Stimulated activated CD8-positive, alpha-beta memory T cell treated with anti-CD3 and anti-CD28 coated beads, Interleukin-2, amount 100 ng/mL, for 48 hours (primary cell): ENCODE measurements at places on chromosomes 1 and 21.

- DNase-seq, result no peak
These were observed 18.4 kb upstream of the RCAN3 start for GRCh38 chr1:24484199-24484598.

- no peak for DNase-seq
These were observed 2.8 kb downstream of the CLDN19 start for GRCh38 chr1:42737257-42737656.

DNA sequence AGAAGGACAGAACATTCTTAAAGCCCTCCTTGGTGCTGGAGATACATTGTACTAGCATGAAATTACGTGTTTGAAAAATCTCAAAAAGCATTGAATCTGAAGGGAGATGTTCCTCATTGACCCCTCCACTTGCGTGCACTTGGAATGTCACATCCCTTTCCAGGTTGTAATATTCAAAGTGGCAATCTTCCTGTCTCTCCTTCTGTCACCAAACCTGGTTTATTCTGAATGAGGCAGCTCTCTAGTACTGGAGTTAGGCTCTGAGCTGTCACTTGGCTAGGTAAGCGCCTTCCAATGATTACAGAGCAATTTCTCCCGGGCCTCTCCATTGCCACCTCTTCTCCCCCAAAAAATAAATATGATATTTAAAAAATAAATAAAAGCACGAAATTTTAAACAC is 855 bp downstream of the DSCAM start:
- DNase-seq, result no peak

DNA sequence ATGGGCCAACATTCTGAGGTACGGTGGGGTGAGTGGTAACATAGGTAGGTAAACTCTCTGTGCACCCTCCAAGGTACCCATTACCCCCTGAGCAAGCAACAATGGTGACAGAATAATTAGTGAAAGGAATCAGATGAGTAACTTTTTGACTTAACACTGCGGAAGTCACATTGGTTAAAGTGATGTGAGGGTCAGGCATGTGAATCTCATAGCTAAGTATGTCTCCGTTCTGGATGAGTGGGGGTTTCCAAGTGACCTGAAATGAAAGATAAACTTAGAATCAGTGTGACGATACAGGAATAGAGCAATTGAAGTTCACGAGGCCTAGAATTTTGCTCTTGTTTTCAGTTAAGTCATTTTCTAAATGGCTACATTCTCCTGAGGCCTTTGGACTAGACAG is 311.7 kb downstream of the KCTD3 start:
- no peak for DNase-seq

DNA sequence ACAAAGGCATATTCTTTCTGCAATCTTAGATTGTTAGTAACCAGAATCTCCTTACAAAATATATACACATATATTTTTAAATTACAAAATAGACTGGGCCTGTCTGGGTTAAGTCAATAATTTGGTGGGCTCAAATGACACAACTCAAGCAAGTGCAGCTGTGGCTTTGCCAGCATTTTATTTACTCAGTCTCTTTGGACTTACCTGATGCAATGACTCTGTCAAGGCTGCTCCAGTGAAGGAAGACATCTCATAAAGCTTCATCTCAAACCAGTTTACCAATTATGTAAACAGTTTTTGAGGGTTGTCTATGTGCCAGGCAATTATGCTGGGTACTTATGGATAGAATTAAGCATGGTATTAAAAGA is 22.8 kb upstream of the ABCA4 start:
- no peak for DNase-seq

- no peak for DNase-seq
These were observed 38.6 kb downstream of the BRINP2 start for GRCh38 chr1:177209357-177209756.

GRCh38 chr1:232944347-232944746 is 6.1 kb upstream of the NTPCR start:
- DNase-seq, result no peak

GRCh38 chr1:56803561-56804156 is 15.5 kb downstream of the FYB2 start:
- no peak for DNase-seq

- DNase-seq, result no peak
These were observed 96.5 kb downstream of the LIPI start for GRCh38 chr21:14114251-14114650.

DNA sequence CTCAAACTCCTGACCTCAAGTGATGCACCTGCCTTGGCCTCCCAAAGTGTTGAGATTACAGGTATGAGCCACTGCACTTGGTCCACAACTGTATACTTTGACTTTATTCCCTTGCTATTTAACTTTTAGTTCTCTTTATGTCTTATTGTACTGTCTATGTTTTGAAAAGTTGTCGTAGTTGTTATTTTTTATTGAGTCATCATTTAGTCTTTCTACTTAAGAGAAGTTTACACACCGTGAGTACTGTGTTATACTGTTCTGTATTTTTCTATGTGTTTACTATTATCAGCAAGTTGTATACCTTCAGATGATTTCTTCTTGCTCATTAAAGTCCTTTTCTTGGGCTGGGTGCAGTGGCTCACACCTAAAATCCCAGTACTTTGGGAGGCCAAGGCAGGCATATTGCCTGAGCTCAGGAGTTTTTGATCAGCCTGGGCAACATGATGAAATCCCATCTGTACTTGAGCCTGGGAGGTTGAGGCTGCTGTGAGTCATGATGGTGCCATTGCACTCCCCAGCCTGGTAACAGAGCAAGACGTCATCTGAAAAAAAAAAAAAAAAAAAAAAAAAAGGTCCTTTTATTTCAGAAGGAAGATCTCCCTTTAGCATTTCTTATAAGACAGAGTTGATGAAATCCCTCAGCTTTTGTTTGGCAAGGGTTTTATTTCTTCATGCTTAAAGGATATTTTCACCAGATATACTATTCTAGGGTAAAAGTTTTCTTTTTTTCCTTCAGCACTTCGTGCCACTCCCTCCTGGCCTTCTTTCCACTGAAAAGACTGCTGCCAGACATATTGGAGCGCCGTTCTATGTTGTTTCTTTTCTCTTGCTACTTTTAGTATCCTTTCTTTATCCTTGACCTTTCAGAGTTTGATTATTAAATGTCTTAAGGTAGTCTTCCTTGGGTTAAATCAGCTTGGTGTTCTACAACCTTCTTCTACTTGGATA is 47.6 kb downstream of the TNFSF18 start:
- no peak for DNase-seq

GRCh38 chr1:897226-897625 is 26.5 kb upstream of the SAMD11 start:
- DNase-seq, result no peak

DNA sequence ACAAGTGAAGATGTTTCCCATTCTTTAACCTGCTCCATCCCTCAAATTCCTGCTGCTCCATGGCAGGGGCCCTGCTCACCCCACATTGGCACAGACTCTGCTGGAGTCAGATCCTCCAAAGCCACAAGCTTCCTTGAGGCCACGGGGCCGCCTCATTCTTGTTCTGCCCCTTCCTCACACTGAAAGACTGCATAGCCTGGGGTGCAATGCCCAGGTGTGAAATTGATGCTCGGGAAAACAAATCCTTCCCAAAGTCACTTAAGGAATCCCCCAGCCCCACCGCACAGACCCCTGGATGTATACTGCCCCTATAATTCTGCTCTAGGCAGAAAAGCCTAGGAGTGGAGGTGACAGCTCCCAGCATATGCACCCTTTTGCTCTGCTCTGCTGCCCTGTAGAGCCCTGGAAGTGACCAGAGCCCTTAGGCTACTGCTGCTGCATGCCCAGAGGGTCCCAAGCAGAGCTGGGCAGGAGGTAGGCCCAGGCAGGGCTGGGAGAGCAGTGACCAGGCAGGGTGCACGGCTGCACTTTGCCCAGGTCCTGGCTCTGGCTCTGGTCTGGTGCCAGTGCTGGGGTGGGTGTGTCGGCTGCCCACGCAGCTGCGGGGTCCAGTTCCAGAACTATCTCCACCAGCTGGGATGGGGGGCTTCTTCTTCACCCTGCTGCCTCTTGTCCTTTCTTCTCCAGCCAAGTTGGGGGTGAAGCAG is 1.6 kb downstream of the HES2 start:
- DNase-seq, result no peak

DNA sequence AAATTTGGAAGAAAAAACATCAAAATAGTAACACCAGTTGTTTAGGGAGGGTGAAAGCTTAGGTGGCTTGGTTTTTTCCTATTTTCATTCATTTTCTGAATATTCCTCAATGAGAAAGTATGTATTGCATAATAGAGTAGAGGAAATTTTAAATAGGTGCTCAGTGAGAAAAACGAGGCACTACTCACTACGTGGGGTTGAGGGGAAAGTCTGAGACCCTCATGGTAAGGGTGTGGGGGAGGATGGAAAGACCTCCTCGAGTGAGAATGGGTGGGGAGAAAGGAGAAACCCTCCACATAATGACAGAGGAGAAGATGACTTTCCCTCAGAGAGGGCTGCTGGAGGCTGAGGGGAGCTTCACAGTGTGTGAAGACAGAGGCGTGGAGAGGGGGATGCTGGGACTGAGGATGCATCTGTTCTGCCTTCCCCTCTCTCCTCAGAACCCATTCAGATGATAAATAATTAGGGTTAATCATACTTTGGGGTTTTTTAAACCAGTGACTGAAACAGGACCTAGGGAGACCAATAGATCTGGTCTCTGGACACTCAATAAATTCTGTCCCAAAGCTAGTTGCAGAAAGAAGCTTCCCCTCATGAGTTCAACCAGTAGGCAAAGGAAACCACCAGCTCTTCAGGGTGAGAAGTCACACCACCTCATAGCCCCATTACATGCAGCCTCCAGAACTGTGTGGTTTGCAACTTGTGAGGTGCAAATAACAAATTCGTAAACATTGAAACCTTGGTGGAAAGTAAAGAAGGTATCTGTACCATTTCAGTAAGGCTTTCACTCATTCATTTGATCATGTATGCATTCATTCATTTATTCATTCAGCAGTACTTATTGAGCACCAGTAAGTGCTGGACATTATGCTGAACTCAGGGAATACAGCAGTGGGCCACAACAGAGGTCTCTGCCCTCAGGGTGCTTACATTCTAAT is 17.1 kb downstream of the SLAMF7 start:
- DNase-seq, result no peak

GRCh38 chr1:82517586-82517985 is 716.9 kb downstream of the ADGRL2 start:
- no peak for DNase-seq

DNA sequence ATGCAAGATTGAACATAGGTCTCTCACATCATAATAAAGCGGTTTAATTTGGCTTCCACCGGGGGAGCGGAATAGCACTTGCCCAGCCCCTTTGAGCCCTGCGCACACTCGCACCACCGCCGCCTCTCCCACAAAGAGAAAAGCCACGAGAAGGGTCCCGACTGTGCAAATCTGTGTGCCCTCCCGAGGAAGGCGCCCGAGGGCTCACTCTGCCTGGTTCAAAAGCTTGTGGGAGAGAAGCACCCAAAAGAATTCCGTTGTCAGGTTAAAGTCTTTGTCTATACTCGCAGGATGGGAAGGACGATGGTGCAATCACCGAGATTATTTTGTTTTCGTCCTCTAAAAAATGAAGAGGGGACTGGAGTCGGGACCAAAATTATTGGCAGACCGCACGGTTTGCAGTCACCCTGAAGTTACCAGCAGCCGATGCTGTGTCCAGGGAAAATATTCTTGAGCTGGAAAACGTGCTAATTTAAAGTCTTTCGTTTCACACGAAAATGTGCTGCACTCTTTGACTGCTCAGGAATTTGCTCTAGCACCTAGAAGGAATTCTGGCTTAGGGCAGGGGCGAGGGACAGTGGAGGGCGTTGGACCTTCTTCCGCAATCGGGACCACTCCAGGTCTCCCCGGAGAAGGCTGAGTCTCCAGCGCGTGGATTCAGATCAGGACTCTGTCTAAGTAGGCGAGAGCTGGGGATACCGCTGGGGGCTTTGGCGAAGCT is 6.6 kb upstream of the SIM2 start:
- no peak for DNase-seq

DNA sequence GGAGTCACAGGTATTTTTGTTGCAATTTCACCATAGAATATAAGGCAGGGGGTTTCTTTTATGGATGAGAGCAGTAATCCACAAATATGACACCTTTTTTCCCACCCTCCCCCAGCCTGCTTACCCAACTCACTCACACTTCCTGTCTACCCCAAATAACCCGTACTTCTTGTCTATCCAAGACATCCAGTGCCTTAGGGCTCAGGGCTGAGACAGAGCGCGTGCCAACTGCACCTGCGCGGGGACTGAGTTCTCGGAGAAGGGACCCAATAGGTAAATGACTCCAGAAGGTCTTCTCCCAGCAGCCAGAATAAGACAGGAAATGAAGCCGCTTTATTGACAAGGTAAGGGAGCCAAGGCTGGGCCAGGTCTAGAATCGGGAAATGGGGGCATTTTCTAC is 369.1 kb downstream of the SIPA1L2 start:
- DNase-seq, result no peak

DNA sequence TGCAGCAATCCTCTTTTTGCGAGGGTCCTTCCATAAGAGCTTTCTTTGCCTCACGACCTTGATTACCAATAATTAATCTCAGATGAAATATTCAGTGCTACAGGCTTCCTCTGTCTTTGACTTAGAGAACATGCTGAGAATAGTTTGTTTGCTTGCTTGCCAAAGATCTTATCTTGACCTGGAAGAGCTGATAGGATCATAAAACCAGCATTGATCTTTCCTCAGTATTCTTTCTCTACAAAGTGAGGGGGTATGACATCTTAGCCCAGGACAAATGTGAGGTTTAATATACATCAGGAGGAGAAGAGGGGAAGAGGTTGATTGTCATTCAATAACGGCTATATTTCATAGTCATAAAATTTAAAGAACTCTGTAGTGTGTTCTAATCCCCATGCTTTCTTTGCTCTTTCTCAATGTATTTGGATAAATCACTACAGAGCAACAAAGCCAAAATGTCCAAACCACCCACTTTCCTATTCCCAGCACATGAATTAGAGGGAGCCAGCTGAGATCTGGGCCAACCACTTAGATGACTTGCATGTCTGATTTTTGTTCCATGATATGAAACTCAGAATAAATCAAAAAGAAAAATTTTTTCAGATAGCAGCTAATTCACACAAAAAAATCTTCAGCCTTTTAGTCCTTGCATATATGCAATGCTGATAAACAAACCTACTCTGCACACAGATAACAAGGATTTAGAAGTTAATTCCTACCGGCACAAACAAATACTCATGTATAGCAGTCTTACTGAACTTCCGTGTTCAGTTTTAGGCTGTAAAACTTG is 50.5 kb upstream of the IPO9 start:
- DNase-seq, result no peak

GRCh38 chr1:201896951-201897391 is 8.3 kb downstream of the SHISA4 start:
- no peak for DNase-seq

GRCh38 chr1:11295905-11296304 is 22.9 kb downstream of the UBIAD1 start:
- DNase-seq, result no peak

- no peak for DNase-seq
These were observed 501.7 kb downstream of the NEGR1 start for GRCh38 chr1:71780681-71781080.

DNA sequence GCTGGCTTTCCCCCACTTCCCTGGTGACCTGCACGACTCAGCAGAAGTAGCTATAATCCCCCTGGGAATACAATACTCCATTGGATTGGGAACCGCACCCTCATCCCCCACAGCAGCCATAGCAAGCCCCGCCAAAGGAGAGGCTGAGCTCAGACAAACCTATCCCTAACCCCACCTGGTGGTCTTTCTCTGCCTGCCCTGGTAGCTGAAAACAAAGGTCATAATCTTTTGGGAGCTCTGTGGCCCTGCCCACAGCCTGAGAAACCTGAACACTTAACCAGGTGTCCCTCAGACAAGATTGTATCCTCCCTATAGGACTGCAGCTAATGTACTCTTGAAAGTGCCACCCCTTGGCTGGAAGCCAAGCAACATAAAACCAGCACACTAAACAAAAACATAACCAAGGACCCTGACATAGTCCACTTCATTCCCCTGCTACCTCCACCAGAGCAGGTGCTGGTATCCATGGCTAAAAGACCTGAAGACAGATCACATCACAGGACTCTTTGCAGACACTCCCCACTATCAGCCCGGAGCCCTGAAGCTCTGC is 71.6 kb upstream of the RUNX1 start:
- no peak for DNase-seq
